Mesenteric fat pad (tissue), 1 donor: ENCODE measurements at places on chromosomes 4 and X. TPM values are rescaled to one million over a fixed set of nuclear protein-coding genes. Genes with fewer than 3 reads are reported as not detected.

HHIP gene
- 0.06 TPM for total RNA-seq

ALG13 gene
- total RNA-seq = 43.7 TPM

BEND2 gene
- total RNA-seq = not detected

- no peak for DNase-seq
Observed at GRCh38 chrX:10022273-10022541, 55.0 kb downstream of the CLDN34 start.

- DNase-seq = no peak
Observed at GRCh38 chrX:1361275-1361674, 24.7 kb downstream of the IL3RA start.

DNA sequence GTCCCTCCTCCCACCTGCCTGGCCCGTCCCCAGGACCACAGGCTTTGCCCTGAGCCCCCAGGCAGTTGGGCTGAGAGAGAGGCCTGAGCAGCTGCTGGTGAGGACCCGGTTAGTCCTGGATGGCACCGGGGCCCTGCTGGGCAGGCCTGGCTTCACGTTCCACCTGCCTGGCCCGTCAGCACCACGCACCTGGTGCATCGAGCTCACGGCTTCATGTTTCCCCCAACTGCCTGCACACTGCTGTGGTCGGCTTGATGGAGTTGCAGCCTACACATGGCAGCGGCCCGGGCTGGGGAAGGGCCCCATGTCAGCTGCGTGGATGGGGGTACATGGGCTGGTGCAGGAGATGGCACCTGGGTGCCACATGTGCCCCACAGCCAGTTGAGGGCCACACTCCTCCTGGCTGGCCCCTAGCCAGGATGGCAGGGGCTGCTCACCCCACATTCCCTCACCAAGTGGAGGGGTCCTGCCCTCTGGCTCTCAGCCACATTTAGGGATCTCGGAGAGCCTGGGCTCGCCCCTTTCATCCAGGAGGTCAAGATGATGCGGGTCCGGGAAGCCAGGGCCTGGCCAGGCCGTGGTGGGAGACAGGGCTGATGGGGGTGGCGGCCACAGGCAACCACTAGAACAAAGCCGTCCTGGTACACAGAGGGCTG lies 28.5 kb downstream of the NKX1-1 start:
- DNase-seq = no peak

GRCh38 chrX:101416691-101417090 lies 8.7 kb downstream of the HNRNPH2 start:
- DNase-seq = no peak

DNA sequence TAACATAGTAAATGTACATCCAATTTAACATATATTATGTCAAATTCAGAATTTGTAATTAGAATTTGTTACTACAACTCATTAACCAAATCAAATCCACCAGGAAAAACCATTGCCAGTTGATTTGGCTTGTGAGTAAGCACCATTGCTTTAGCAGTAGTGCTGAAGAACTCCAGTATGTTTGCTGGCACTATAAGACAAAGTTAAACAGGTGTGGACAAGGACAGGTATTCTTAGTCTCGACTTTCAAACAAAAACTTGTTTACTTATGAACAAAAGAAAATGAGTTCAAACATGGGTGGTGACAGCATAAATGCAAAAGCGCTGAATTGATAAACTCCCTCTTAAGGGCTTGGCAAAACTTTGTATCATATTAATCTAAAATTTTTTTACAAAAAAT lies 1.3 kb upstream of the ADH7 start:
- no peak for DNase-seq

GRCh38 chrX:24229400-24229879 lies 79.9 kb downstream of the ZFX start:
- no peak for DNase-seq
